ENCODE measurements at places on chromosomes 16 and 17.

GRCh38 chr17:75795820-75796607 is 11.4 kb downstream of the UNK start:
- no peak for DNase-seq

GRCh38 chr16:10255728-10256127 is 73.5 kb upstream of the GRIN2A start:
- no peak for DNase-seq

- no peak for DNase-seq
These were observed 25.2 kb downstream of the COTL1 start for GRCh38 chr16:84592718-84593117.

DNA sequence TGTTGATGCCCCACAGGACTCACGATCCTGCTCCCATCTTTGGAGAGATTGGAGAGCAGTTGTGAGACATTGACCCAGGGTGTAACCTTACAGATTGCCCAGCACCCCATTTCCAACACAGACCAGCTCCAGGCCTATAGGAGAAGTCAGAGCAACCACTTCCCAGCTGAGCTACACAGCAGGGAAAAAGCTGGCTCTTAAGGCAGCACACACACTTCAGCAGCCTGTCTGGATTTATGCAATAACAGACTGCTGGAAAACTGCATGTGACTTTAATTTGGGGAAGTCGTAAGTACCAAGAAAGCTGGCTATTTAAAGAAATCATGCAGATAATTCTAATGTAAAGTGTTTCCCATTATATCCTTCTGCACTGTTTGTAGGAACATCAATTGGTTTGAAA is 30.8 kb downstream of the NOG start:
- DNase-seq, result no peak

GRCh38 chr17:6374761-6375312 is 60.1 kb downstream of the AIPL1 start:
- DNase-seq, result no peak

- no peak for DNase-seq
These were observed 9.4 kb downstream of the GGA2 start for GRCh38 chr16:23500862-23501225.

GRCh38 chr17:79315358-79316105 is 240.9 kb downstream of the ENGASE start:
- DNase-seq, result no peak

DNA sequence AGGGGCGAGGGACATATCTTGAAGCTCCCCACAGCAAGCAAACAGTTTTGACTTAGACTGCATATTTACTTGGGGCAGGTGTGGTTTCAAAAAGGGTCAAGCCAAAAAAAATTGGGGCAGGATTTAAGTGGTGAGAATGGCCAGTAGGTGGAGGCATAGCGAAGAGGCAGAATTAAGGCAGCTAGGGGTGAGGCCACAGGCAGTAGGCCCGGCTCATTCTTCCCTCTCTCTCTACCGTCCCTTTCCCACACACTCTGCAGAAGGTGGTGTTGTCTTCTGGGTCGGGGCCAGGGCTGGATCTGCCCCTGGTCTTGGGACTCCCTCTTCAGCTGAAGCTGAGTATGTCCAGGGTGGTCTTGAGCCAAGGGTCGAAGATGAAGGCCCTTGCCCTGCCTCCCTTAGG is 2.6 kb downstream of the SHBG start:
- DNase-seq, result no peak

DNA sequence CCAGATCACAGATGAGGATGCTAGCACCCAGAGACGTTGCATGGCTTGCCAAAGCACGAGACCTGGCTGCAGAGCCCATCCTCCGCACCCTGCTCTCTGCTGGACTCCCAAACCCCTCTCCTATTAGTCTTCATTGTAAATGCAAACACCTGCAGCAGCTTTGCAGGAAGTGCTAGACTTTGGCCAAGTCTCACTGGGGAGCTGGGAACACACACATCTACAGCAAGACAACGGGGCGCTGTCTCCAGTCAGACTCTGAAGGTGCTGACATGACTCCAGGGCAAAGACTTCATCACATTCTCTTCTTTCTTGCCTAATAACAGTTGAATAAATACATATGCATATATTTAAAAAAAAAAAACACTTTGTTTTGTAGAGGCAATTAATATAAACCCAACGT is 43.8 kb downstream of the CYTH1 start:
- no peak for DNase-seq

GRCh38 chr16:7597677-7598076 is 265.0 kb downstream of the RBFOX1 start:
- no peak for DNase-seq

DNA sequence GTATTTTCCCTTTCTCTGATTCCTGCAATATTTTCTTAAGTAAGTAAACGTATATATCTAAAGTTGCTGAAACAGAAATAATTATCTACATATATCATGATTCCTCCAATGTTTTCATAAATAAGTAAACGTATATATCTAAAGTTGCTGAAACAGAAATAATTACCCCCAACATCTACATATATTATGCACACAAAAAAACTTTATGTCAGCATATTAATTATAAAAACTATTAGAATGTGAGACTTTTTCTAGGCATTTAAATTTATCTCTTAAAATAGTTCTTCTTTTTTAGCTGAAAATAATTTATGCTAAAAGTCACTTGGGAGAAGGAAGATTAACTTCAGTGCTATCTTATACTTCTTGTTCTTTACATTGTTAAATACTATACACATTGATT is 88.5 kb downstream of the WNT3 start:
- DNase-seq, result no peak

DNA sequence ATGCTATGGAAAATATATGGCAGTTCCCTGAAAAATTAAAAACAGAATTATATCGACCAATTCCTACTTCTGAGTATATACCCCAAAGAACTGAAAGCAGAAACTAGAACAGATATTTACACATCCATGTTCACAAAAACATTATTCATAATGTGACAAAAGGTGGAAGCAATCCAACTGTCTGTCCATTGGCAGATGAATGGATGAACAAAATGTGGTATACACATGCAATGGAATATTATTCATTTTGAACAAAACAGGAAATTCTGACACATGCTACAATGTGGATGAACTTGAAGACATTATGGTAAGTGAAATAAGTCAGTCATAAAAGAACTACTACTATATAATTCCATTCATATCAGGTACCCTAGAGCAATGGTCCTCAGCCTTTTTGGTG is 263.5 kb upstream of the AXIN2 start:
- no peak for DNase-seq

DNA sequence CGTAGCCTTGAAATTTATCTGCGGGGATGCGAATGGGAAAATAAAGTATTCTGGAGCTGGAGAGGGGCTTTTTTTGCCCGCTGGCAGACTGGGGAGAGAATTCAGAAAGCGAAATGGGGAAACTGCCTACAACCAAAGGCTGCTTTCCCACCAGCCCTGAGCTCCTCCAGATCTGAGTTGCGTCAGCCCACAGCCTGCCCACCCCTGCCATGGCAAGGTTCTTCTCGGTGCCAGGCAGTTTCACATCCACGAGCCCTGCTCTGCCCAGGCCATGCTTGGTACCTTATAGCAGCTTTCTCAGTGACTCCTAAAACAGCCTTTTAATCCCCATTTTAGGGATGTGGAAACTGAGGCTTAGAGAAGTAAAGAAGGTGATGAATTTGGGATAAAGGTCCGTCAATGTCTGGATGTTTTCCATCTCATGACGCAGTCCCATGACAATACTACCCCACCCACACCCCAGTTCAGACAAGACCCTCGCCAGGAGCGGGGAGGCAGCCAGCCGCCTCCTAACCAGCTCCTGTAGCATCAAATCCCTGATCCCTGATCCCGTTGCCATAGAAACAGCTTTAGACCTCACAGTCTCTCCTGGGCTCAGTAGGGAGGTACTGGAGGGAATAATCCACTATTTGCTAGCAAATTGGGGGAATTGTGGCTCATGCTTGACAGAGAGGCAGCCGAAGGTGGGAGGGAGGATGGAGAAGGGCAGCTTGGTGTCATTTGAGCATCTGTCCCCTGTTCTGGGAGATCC is 113.5 kb downstream of the MGAT5B start:
- DNase-seq, result no peak

DNA sequence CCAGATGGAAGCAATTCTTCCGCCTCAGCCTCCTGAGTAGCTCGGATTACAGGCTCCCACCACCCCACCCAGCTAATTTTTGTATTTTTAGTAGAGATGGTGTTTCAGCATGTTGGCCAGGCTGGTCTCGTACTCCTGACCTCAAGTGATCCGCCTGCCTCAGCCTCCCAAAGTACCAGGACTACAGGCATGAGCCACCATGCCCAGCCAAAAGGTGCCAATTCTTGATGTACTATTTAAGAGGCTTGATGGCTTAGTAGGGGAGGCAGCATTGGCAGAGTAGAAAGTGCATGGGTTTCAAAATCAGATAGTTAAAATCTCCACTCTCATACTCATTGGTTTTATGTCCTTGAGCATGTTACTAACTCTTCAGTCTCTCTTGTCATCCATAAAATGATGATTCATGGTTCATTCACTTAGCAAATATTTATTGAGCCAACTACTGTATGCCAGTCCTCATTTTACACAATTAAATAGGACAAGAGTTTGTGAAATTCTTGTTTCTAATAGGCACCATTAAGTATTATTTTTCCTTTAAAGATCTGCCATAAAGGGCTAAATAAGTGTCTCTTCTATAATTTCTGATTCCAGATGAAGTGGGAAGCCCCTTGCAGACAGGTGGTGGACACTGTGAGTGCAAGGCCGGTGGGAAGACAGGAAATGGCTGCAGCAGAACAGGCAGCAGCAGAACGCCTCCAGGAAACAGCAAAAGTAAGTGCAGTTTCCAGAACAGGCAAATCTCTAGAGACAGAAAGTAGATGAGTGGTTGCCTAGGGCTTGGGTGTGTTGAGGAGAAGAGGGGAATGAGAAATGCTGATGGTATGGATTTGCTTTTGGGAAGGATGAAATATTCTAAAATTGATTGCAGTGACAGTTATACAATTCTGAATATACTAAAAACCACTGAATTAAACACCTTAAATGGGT is 8.2 kb upstream of the RPL27 start:
- DNase-seq, result no peak

- peak; percentile 21 for DNase-seq
These were observed 22.9 kb downstream of the DHRS7C start for GRCh38 chr17:9768381-9768934.

DNA sequence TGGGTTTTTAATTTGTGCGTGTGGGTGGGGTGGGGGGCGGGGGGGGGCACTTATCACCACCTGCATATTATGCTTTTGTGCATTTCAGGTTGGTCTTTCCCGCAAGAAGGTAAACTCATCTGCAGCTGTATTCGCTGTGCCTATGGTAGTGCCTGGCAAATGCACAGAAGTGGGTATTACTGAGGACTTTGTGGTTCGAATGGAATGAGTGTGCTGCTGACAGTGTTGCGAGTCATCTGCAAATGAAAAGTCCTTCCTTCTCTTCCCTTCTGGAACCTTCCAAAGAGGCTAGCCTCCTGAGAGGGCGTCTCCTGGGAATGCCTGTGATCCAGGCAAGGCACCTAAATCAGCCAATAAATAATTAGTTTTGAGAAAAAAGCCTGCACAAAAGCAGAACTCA is 532.9 kb downstream of the MAF start:
- no peak for DNase-seq

- DNase-seq, result no peak
These were observed 458.7 kb upstream of the ZFHX3 start for GRCh38 chr16:73506568-73507056.

DNA sequence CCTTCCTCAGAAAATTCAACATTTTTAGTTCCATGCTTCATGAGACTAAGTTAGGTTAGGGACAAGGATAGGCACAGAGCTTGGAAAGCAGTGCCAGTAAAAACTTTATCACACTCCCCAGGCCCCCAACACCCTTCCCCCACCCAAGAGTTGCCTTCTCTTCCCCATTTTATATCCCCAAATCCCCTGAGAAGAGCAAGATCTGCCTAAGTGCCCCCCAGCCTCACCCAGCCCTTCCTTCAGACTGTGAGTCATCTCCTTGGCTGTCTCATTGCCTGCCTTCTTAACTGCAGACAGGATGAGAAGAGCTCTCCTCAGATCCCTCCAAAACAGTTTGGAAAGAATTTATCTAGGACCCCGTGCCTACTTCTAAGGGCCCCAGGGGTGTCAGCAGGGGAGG is 55.8 kb downstream of the NEUROD2 start:
- DNase-seq, result no peak
